ENCODE measurements at places on chromosomes 12 and 14.
A peak's percentile ranks its signal among the peaks of the same experiment; 100 is the strongest.

GRCh38 chr12:5509102-5509501 is 77.2 kb downstream of the NTF3 start:
- no peak for DNase-seq

DNA sequence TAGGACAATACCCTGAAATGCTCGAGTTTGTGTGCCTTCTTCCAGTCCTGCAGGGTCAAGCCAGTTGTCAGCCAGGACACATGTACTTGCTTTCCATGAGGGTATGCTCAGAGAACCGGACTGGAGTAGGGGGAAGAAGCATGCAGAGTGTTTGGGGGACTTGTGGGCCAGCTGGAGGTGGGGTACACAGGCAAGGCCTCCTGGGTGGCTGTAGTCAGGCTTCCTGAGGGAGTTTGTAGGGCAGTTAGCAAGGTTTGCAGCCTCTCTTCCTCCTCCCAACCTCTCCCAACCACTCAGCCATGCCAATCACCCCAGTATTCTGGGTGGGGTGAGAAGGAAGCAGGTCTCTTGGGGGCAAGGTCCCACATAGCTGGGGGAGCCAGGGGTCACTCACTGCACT is 47.0 kb upstream of the RHOJ start:
- no peak for DNase-seq

- no peak for DNase-seq
Measured at GRCh38 chr12:26857465-26858176, 24.6 kb upstream of the ITPR2 start.

DNA sequence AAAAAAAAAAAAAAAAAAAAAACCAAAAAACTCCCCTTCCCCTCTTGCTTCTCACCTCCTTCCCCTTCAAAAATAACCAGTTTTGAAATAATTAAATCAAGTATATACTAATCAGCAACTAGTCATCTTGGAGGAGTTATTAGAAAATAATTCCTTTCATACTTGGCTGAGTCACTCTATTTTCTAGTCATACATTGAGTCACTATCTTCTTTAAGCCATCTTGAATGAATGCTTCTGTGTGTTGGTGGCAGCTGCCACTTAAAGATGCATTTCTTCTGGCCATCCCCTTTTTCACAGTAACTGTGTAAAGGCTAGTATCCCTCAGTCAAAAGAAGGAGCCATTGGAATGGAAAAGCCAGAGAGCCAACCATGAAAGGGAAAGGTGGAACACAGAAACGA is 84.2 kb upstream of the TMEM263 start:
- DNase-seq, result peak; percentile 53

GRCh38 chr14:101217616-101218371 is 314.3 kb upstream of the RTL1 start:
- no peak for DNase-seq

DNA sequence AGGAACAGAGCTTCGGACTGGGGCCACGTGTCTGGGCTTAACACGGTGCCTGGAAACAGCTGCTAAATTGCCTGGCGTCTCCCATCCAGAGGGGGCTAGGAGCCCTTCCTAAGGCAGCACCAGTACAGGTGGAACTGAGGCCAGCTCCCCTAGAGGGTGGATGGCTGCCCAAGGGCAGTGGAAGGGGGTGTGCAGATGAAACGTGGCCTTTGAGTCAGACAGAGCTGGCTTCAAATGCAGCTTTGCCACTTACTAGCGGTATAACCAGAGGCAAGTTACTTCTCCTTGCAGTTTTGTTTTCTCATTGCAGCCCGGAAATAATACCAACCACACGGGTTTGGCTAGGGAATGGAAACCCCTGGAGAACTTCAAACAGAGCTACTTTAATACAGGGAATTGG is 59.3 kb upstream of the SLC24A4 start:
- DNase-seq, result no peak

DNA sequence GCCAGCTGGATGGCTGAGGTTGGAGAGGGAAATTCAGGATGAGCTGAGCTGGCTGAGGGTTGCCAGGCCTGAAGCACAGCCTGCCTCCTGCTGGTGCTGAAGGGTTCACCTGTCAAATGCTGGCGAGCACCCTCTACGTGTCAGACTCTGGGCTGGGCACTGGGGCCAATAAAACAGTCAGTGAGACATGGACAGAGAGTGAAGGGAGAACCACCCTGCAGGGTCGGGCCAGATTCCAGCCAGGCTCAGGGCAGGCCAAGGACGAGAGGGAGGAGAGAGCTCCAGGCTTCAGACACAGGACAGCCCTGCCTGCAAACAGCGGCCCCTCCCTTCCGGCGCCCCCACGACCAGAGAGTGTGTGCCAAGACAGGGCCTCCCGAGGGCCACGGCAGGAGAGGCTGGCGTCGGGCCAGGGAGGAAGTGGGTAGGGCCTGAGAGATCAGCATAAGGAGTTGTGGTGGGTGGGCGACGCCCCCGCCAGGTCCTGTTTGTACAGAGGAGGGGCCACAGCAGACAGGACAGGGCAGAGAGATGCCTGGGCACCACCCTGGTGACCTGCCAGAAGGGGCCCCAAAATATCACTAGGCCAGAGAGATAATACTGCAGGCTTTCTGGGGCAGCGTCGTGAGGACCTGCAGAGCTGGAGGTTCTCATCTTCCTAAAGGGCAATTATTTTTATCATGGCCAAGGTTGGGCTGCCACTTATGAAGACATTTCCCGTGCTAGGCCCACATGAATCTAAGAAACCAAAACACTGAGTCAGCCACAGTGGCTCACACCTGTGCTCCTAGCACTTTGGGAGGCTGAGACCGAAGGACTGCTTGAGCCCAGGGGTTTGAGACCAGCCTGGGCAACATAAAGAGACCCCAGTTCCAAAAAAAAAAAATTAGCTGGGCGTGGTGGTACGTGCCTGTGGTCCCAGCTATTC is 73.1 kb upstream of the GPR68 start:
- peak; percentile 24 for DNase-seq

Measured in mammary epithelial cell (primary cell).